ENCODE measurements at places on chromosomes 1 and 21.

- no peak for DNase-seq
Observed at GRCh38 chr1:185495007-185495406, 178.0 kb upstream of the IVNS1ABP start.

DNA sequence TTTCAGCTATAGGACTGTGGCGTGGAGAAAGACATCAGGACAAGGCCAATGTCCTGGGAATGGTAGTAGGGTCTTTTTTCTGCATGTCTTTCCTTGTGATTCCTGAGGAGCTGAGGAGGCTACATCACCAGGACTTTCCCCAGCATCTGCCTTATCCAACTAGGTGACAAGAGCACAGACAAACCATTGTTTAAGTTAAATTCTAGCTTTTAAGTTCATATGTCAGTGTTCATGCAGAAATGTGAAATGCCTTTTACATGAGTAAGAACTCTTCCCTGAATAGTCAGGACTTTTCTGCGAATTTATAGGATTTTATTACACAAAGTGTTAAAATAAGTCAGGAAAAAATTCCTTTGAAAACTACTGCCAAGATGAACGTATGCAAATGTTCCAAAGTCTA, 154.2 kb downstream of the PTGER3 start:
- DNase-seq: no peak

- DNase-seq: no peak
Observed at GRCh38 chr1:242731446-242731845, 206.9 kb upstream of the PLD5 start.

- DNase-seq: no peak
Observed at GRCh38 chr1:12556957-12557935, 60.8 kb downstream of the DHRS3 start.

DNA sequence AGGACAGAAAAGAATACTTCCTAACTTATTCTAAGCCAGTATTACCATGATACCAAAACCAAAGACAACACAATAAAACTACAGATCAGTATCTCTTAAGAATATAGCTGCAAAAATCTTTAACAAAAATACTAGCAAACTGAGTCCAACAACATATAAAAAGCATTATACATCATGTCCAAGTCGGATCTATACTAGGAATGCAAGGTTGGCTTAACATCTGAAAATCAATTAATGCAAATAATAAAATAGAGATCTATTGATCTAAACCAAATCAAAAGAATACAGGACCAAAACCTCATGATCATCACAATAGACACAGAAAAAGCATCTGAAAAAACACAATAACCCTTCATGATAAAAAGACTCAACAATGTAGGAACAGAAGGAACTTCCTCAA, 18.9 kb downstream of the TAF1A start:
- no peak for DNase-seq

- no peak for DNase-seq
Observed at GRCh38 chr1:22489278-22489677, 37.6 kb downstream of the ZBTB40 start.

Data from D341Med (cell line).